ENCODE measurements at places on chromosomes 11 and 22.

DNA sequence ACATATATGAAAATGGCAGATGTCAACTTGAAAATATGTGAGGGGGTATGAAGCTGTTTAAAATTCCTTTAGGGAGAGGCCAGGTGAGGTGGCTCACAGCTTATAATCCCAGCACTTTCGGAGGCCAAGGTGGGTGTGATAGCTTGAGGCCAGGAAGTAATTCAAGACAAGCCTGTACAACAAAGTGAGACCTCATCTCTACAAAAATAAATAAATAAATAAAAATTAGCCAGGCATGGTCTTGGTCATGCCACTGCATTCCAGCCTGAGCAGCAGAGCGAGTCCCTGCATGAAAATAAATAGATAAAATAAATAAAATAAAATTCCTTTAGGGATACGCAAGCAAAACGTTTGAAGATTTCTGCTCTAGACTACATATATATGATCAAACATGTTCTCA lies 38.1 kb upstream of the FAM181B start:
- no peak for DNase-seq

DNA sequence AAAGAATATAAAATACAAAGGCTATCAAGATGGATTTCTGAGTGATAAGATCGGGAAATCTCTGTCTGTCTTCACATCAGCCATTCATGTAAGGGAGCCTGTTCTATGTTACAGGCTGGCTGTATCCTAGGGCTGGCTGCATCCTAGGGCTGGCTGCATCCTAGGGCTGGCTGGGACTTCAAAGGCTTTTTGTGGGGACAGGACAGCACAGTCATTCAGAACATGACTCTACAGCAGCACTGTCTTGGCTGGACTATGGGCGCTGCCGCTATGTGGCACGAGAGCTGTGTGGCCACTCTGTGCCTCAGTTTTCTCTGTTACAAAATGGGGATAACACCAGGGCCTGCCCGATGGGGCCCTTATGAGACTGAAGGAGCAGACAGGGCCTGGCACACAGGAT lies 10.2 kb downstream of the ADAMTS8 start:
- no peak for DNase-seq

GRCh38 chr22:30182350-30182745 lies 64.2 kb downstream of the LIF start:
- no peak for DNase-seq

DNA sequence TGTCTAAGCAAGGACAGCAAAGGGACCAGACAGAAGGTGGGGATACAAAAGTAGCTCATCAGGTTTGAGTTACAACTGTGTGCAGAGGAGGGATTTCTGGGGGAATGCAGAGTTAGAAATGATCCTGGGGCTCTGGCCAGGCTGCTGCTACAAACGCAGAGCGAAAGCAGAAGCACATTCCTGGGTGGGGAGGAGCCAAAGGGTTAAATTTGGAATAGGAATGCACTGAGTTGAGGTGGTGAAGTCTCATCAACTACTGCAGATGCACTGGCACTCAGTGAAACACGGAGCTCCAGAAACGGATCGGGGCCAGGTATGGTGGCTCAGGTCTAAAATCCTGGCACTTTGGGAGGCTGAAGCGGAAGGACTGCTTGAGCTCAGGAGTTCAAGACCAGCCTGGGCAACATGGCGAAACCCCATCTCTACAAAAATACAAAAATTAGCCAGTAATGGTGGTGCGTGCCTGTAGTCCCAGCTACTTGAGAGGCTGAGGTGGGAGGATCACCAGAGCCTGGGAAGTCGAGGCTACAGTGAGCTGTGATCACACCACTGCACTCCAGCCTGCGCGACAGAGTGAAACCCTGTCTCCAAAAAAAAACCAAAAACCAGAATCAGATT lies 3.2 kb downstream of the CHKA start:
- DNase-seq, result no peak

GRCh38 chr22:37368058-37368457 lies 59.2 kb downstream of the ELFN2 start:
- no peak for DNase-seq

GRCh38 chr11:133065847-133066485 lies 466.3 kb downstream of the OPCML start:
- no peak for DNase-seq

GRCh38 chr22:49077586-49077985 lies 750.1 kb downstream of the BRD1 start:
- DNase-seq, result no peak

GRCh38 chr11:65719871-65720210 lies 757 bp downstream of the RNASEH2C start:
- no peak for DNase-seq

DNA sequence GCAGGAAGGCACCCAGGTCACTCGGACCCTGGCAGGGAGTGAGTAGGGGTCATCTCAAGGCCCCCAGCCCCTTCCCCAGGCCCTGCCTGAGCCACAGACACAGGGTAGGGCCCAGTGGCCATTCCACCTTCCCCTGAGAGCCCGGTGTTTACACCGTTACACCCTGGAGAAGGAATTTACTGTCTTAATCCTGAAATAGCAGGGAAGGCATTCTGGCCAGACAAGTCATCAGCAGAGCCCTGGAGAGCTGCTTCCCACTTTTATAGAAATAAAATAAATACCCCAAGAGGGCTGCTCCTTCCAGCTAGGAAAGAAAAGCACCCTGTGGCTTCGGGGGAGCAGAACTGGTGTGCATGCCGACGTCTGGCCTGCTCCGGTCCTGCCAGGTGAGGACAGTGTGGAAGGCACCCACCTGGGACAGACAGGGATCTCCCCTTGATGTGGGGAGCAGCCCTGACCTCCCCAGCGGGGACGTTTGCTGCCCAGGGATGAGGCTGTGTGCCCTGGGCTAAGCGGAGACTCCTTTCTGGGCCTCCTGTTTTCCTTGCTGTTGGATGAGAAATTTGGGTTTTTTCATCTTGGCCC lies 180.0 kb downstream of the MN1 start:
- no peak for DNase-seq

- no peak for DNase-seq
Measured at GRCh38 chr11:95066716-95067038, at the start of gene SRSF8. Gene SRSF8, plus strand, starts transcription at chr11:95066919. Its CDS starts 308 bp downstream, at chr11:95067227.

DNA sequence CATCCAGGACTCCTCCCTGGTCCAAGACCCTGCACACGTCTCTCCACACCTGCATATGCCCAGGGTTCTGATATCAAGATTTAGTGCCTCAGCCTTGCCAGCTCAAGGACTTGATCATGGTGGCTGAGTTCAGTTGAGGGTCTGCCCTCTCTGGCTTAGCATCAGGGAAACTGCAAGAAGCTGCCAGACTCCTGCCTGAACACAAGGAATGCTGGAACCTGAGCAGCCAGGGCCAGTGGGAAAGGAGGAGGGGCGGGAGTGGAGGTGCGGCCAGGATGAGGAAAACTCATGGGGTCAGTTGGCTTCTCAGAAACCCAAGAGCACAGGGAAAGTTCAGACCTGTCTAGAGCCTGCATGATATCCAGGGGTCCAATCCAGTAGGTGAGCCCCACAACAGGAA lies 546.1 kb downstream of the BUD13 start:
- DNase-seq, result no peak
